ENCODE measurements at places on chromosomes 2 and 18.

DNA sequence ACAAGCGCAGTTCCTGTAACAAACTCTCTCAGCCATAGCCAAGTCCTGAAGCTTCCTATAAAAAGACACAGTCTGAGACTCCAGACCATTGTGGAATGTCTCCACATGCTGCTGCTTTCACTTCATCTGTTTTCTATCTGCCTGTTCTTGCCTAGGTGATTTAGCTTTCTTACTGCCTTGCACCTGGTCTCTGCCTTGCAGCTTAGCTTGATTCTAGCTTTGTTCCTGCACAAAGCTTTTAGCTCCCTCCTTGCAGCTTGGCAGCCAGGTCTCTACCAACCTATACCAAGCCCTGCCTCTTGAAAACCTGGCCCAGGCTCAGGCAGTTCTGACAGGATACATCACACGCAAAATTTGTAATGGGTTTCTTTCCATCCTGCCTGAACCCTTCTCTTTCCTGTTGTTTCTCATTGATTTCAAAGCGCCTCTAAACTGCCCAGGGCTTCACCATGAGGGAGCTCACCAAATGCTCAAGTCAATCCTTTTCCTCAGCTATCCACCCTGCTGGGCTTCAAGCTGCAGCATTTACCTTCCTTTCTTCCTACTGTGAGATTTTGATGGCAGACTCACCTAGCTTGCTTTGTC lies 941.3 kb upstream of the NXPH2 start:
- no peak for DNase-seq

DNA sequence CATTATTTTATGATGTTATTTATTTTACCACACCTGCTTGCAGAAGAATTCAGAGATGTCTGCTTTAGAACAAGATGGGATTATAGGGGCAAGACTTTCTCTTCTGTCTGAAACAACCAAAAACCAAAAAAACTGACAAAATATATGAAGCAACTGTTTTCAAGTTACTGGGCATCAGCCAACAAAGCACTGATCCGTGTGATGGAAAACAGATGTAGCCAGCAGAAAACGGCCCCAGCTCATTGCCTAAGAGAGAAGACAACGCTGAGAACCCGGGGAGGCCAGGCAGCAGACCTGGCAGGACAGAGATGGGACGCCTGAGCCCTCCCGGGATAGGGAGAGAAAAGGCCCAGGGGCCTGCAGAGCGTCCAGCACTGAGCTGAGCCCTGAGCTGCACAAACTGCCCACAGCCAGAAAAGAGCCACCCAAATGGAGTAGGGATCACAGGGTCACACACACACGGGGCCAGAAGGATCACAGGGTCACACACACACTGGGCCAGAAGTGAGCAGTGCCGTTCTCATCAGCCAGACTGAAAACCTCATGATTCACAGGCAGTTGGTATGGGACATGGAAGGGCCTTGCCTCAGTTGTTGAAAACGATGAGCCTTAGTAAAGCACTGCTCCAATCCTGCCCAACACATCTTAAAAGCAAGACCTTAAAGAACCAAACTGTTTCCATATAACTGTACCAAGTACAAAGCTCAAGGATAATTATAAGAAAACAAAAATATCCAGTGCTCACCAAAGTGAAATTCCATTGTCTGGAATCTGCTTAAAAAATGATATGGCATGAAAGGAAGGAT lies 12.1 kb downstream of the PXDN start:
- DNase-seq, result peak; percentile 89

- peak; percentile 71 for DNase-seq
Observed at GRCh38 chr2:31239593-31240177, 5.7 kb downstream of the EHD3 start.

DNA sequence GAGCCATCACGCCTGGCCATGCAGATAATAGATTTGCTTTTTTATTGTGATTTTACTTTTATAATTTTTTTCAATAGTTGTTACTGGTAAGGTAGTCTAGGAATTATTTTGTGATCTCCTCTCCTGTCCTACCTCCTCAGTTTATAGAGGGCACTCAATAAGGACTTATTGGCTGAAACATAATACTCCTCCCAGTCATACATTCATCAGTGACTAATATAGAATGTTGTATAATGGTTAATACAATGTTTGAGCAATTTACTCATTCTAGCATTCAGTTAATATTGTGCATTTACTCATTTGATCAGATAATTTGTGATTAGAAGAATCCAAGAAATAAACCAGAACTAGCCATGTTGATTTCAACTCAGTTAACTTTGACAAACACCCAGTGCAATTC lies 25.8 kb upstream of the PPP3R1 start:
- DNase-seq, result no peak

DNA sequence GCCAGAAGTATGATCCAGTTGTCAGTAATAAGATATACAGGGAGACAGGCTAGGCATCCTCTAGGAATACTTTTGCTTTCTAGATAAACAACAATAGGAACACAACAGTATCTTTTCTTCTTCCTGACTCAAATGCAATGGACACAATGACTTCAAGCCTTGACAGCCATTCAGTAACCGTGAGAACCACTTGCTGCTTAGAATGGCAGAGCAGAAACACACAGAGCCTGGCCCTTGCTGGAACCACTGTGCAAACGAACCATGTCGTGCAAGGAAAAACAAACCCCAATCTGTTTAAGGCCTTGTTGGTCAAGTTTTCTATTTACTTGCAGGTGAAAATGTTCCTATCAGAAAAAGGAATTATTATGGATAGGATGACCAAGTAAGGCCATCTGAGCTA lies 18.8 kb downstream of the TRIP12 start:
- no peak for DNase-seq

- no peak for DNase-seq
Observed at GRCh38 chr2:23449831-23450331, 64.9 kb downstream of the KLHL29 start.

GRCh38 chr2:126893153-126893552 lies 5.5 kb upstream of the TEX51 start:
- no peak for DNase-seq

- peak; percentile 29 for DNase-seq
Observed at GRCh38 chr2:157420771-157421323, 23.0 kb downstream of the CYTIP start.

- no peak for DNase-seq
Observed at GRCh38 chr2:166284359-166284758, 91.4 kb downstream of the SCN9A start.

GRCh38 chr2:119316066-119316465 lies 50.6 kb downstream of the C2orf76 start:
- DNase-seq, result no peak

DNA sequence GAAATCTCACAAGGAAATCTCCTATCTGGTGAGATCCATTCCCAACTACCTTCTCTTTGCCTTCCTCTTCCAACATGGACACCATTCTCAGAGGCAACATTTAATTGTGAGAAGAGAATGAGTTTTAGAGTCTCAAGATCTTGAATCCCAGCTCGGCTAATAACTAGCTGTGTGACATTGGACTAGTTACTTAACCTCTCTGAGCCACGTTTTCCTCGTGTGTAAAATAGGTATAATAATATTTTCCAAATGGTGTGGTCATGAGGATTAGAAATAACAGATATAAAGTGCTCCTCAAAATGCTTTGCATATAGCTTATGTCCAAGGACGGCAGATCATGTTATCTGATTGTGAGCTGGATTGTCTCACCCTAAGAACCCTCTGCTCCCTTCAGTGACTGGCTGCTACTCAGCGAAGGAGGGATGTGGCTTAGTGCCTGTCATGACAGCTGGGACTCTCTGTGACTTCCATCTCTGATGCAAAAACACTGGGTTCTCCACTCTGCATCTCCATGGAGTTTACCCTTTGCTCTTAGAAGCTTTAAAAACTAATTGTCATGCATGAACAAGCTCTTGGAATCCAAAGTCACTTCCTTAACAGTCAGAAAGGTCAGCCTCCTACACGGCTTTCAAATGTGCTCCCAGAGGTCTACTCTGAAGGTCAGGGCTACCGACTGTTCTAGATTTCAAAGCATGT lies 38.4 kb upstream of the MRPL19 start:
- no peak for DNase-seq

GRCh38 chr2:26700078-26700477 lies 7.6 kb downstream of the KCNK3 start:
- DNase-seq, result no peak

DNA sequence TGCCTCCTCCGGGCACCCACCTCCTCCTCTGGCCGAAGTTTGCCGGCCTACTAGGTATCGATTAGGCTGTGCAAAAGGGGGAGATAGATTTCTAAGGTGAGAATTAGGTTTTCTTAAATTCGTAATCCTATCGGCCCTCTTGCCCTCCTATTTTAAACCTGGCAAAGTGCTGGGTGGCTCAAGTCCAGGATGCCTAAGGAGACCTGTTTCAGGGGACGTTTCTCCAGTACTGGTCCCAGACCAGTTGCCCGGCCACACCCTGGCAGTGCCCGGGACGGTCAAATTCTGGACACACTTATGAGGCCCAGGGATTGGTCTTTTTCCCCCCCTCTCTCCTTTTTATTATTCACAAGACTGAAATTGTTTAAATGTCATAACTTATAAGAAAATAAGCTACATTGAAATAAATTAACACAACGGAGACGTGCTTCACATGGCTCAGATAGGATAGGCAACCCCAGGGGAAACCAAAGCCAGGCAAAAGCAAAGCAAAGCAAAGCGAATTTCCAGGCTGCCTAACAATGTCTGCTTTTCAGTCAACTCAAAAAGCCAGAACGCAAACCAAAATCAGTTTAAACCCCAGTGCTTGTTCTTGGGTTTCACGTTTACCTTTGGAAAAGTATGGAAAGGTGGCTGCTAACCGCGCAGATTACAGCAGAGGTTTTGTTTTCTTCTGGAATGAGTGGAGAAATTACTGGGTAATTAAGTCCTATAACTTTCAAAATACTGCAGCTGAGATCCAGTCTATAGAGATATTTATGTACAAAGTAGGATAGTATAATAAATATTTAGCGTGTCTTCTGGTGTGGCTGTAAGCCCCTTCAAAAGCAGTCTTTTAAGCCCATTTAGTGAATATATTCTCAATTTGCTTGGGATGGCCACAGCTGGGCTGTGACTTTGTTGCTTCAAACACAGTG lies 3.0 kb downstream of the GBX2 start:
- DNase-seq, result no peak

- DNase-seq, result no peak
Observed at GRCh38 chr18:59033359-59033758, 106.3 kb upstream of the SEC11C start.

- DNase-seq, result no peak
Observed at GRCh38 chr18:11379660-11380059, 229.7 kb upstream of the SLC35G4 start.

DNA sequence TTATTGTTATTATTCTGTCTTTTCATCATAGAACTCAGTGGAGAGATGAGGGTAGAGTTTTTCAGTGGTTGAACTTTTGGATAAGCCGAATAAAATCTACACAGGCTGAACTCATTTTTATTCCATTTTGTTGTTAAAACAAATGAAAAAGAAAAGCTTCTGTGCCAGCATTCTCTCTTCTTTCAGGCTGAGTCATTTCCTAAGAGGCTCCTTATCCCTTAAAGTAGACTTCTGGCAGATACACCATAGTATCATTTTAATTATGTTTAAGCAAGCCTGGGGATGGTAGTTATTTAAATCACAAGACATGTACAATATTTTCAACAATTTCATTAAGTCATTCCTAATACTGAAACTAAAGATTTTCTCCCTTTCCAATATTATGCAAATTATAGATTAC lies 1364.0 kb upstream of the NRXN1 start:
- no peak for DNase-seq

DNA sequence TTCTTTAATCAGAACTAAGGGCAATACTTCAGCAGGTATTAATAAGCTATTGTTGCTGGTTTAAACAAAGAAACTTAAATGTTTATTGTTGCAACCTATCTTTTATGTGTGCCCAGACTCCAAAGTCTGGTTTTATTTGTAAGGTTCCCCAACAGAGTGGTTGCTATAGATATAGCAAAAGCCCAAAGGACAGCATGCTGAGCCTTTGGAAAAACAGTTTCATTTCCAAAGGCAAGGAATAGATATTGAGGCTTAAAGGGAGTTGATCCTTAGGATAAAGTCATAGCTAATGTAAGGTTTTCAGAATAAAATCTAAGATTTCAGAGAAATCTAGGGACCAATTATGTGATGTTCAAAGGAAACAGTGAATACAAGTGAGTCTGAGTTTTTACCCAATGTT lies 413.2 kb upstream of the SLC14A2 start:
- DNase-seq, result no peak

DNA sequence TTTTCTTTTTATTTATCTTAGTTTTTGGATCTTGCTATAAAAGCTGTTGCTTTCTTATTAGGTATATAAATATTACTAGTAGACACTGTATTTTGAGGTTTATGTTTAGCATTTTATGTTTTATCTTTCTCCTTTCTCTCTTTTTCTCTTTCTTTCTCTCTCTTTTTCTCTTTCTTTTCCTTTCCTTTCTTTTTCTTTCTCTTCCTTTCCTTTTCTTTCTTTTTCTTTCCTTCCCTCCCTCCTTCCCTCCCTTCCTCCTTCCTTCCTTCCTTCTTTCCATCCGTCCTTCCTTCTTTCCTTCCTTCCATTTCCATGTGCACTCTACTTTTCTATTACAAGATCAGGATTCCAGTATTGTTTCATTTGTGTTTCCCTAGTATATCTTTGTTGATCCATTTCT lies 814.8 kb downstream of the KCNJ3 start:
- DNase-seq, result no peak

- no peak for DNase-seq
Observed at GRCh38 chr18:8966821-8967220, 135.7 kb upstream of the NDUFV2 start.
